Cerebellar nuclear complex (tissue), 1 donor: ENCODE measurements at places on chromosomes 7 and 10.

DNA sequence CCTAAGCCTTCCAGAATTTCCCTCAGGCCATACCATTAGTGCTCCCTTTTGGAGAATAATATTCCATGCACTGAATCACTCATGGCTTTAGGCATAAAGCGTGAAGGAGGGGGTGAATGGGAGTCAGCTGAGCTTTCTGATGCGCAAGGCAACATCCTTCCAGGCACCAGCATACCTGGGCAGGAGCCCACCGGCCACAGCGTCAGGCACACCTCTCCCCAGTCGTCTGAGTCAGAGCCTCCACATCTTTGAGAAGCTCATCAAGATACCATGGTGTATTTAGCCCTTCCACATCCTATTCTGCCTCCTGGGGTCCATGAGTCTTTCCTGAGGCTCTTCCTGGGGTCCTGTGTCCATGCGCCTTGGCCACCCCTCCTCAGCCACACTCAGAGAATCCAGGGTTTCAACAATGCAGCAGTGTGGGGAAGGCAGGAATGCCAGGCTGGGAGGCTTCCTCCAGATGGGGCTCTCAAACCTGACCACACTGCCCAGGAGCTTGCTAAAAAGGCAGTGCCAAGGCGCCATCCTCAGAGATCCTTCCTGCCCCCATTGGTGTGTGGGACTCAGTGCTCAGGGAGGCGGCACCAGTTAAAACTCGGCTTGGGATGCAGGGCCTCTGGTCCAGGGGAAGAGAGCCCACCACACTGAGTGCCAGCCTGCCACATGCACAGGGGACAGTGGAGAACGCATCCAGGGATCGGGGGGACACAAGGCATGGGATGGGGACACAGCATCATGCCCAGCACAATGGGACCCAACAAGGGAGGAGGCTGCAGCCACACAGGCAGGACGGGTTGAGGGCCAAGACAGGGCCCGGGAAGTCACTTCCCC lies 31.6 kb downstream of the RASGEF1A start:
- DNase-seq: no peak

DNA sequence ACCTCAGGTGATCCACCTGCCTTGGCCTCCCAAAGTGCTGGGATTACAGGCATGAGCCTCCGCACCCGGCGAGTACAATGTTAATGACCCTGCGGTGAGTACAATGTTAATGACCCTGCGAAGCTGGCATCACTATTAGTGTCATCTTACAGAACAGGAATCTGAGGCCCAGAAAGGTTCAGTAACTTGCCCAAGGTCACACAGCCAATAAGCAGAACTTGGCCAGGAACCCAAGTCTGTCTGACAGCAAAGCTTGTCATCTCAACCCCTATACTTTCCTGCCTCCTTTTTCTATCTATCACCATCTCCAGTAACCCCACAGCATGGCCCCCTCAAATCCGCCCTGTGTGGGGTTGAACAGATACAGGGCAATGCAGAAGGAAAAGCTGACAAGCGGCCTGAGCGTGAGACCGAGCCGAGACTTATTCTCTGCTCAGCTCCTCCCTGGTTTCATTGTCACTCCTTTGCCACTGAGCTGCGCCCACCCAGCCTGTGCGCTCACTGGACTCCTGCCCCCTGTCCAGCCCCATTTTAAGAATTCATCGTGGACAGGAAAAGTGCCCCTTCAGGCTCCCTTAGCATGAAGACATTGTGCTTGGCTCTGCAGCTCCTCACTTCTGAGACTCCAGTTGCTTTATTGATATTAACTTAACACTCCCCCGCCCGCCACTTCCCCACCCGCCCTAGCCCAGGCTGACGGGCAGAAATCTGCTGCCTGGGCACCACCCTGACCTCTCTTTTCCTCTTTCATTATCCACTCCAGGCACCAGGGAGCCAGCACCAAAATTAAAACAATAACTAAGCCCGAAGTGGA lies 58.1 kb upstream of the LBX1 start:
- DNase-seq: no peak

DNA sequence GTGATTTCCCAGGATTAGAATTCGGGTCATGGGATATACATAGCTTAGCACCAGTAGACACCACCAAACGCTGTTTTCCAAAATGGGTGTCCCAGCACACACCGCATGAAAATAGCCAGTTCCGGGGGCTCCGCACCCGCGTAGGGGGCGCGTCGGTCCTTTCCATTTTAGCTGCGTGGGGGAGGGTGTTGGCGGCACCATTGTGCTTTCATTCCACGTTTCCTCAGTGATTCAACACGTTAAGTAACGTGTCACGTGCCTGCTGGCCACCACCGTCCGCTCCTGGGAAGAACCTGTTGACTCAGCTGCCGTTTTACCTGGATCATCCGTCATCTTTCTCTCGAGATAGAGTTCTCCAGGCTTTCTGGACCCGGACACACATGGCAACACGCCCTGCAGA lies 25.6 kb upstream of the ADGRA1 start:
- no peak for DNase-seq

GRCh38 chr10:124696446-124697392 lies 47.5 kb downstream of the FAM53B start:
- DNase-seq: no peak

GRCh38 chr7:27189997-27190748 lies 5.1 kb upstream of the HOXA11 start:
- no peak for DNase-seq

DNA sequence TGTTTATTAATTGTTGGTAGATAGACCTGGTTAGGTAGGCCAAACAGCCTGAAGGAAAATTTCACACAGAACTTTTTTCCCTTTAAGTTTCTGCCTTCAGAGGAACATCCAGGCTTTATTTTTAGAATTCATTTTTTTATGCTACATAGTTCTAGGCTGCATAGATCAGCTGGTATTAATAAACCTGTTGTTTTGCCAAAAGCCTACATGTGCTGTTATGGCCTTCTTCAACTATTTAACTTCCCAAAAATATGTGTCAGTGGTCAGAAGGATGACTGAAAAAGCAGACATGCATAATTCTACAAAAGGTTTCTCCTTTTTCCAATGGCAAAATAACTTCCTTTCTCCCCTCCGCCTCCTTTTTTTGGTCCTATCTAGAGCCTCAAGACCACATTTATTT lies 303.0 kb upstream of the DKK1 start:
- DNase-seq: no peak

- DNase-seq: no peak
Measured at GRCh38 chr10:31664803-31665202, 263.8 kb downstream of the ARHGAP12 start.

DNA sequence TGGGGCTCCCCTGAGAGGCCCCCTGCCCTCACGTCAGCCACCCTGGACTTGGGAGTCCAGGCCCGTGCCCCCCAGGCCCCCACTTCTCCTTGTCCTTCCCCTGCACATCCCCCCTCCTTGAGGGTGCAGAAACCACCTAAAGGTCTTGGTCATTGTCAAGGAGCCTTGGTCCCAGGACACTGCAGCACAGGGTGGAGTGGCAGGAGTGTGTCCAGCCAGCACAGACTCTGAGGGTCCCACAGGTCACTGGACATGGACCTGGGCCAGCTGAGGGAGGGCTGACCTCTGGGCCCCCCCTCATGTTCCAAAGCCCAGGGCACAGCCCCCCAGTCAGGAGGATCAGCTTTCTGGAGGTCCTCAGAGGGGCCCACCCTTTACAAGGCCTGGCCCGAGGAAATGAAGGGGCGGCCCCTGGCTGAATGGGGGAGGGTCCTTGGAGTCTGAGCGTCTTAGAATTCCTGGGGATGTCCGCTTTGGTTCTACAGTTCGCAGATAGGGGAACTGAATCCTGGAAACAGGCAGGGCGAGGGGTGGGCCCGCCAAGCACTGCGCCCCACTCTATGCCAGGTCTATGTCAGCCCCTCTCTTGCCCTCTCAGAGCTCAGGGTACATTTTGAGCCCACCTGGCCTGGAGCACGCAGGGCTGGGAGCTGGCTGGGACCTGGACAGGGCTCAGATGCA lies 54.0 kb downstream of the PWWP2B start:
- DNase-seq: no peak

DNA sequence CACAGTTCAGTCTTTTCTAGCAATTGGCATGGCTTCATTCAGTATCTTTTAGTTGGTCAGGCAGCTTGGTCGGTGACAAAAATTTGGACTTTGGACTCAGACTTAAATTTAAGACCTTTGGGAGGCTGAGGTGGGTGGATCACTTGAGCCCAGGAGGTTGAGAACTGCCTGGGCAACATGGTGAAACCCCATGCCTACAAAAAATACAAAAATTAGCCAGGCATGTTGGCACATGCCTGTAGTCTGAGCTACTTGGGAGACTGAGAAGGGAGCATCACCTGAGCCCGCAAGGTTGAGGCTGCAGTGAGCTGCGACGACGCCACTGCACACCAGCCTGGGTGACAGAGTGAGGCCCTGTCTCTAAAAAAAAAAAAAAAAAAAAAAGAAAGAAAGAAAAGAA lies 19.5 kb upstream of the ITPRID1 start:
- no peak for DNase-seq

DNA sequence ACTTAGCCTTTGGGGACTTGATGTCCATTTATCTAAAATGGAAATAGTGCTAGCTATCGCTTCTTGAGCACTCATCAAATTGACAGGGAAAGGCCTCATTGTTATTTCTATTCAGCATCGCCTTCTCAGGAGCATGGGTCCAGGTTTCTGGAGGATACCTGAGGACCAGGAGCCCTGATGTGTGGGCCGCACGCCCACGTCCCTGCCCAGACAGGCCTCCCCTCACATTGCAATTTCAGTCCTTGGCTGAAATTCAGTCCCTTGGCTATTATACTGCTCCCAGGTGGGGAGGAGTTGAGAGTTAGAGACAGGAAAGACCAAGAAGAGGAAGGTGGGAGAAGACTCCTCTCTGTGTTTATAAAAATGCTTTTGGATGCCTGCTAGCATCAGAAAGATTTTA lies 38.9 kb downstream of the GPRIN2 start:
- DNase-seq: no peak

DNA sequence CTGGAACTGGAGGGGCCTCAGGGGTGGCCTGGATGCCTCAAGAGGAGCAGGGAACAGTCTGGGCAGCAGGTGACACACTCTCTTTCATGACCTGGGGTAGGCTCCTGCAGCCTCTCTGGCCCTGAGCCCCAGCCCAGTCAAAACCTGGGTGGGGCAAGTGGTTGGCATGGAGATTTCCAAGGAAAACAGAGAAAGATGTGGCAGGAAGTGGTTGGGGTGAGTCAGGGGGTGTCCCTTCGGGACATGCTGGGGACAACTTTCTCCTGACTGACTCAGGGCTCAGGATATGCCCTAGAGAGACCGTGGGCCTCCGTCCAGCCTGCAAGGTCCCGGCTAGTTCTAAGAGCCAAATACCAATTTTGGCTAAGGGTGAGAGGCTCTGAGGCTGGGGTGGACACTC lies 2.9 kb downstream of the AQP1 start:
- no peak for DNase-seq

- DNase-seq: no peak
Measured at GRCh38 chr7:55526770-55527169, 45.5 kb downstream of the VOPP1 start.

DNA sequence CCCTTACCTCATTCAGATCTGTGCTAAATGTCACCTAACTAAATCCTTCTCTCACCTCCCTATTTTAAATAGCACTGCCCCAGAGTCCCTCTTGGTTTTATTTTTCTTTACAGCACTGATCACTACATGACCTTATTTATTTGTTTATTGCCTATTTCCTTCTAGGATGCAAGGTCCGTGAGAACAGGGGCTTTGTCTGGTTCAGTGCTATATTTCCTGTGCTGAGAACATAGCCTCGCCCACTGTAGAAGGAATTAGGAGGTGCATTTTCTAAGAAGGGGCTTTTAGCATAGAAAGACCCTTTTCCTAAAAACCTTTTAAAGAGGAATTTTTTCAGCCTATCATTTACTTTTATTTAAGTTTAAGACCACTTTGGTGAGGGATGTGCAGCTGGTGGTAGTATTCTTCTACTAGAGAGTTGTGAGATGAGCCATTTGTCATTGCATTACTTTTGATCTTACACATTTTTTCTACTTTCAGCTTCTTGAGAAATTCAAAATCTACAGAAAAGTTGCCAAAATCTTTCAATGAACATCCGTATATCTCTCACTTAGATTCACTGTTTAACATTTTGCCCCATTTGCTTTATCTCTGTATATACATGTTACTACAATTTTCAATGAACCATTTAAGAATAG lies 13.5 kb upstream of the PCGF5 start:
- DNase-seq: no peak

DNA sequence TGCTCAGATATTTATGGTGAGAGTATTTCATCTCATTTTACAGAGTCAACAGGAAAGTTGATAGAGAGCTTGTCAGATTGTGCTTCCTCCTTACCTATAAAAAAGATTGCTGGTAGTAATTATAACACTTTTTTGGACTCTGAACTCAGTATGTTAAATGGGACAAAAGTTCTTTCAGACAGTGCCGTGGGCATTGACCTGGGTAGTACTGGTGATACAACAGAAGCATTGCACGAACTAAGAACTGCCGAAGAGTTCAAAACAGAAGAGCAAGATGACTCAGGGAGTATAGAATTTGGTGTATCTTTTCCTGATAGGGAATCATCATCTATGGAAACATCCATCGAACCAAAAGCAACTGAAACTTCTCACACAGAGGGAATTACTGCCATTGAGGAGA lies 58.6 kb downstream of the LOXL4 start:
- DNase-seq: no peak

DNA sequence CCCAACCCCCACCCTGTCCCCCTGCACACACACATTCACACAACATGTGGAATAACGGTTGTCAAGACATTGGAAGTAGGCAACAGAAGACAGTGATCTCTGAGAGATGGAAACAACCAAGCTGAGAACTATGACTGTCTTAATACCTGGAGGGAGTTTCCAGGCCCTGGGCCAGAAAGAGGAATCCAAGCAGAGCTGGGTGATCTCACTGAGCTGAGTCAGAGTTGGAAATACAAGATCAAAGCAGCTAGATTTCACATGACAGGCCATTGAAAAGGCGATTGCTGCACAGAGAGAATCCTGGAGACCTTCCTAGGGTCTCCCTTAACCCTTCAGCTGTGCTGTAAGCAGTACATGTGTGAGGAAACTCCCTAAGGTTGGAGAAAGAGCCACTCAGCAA lies 165.8 kb upstream of the PRSS1 start:
- DNase-seq: no peak

GRCh38 chr10:119502209-119502608 lies 40.3 kb downstream of the RGS10 start:
- DNase-seq: no peak

- DNase-seq: no peak
Measured at GRCh38 chr7:13240349-13240748, 552.9 kb downstream of the ARL4A start.

- DNase-seq: no peak
Measured at GRCh38 chr7:80114159-80114558, 20.5 kb upstream of the GNAI1 start.

GRCh38 chr7:97377713-97378112 lies 260.2 kb downstream of the SDHAF3 start:
- no peak for DNase-seq
